H4 (cell line): ENCODE measurements at places on chromosomes 6 and 20.

GRCh38 chr20:16490696-16491095 is 82.6 kb downstream of the KIF16B start:
- no peak for DNase-seq

DNA sequence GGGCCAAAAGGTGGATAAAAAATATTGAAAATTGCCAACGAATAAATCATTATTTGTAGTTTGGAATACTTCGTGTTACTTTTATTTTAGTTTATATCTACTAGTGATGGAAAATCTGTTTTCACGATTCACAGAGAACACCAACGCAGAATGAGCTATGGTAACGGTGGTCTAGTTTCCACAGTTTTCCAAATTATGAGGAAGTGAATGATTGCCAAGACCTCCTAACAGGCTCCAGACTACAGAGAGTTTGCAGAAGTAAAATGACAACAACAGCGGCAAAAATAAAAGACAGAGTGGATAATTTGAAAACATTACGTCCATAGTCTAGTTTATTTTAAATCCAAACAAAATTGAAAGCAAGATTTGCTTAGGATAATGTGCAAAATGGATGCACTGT is 57.0 kb upstream of the AIG1 start:
- DNase-seq, result no peak

DNA sequence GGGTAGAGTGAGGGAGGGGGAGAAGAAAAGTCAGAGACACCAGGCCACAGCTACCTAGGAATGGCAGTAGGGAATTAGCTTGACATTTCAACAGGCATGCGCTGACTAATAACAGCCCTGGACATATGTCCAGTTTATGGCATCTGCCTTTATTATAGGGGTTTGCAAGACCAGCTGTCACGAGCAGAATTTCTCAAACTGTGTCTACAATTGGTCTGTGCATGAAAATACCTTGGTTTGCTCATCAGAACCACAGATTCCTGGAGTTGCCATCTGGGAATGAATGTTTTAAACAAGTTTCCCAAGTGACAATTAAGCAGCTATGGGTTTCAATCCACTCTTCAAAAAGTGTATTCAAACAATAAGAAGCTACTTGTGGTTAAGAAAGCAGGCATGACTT is 110.3 kb upstream of the ENPP5 start:
- DNase-seq, result no peak

GRCh38 chr6:42078386-42078785 is 28.1 kb downstream of the TAF8 start:
- no peak for DNase-seq

GRCh38 chr20:20235681-20236080 is 132.2 kb upstream of the INSM1 start:
- DNase-seq, result no peak

- DNase-seq, result no peak
Measured at GRCh38 chr6:76671751-76672150, 599.3 kb upstream of the IMPG1 start.

DNA sequence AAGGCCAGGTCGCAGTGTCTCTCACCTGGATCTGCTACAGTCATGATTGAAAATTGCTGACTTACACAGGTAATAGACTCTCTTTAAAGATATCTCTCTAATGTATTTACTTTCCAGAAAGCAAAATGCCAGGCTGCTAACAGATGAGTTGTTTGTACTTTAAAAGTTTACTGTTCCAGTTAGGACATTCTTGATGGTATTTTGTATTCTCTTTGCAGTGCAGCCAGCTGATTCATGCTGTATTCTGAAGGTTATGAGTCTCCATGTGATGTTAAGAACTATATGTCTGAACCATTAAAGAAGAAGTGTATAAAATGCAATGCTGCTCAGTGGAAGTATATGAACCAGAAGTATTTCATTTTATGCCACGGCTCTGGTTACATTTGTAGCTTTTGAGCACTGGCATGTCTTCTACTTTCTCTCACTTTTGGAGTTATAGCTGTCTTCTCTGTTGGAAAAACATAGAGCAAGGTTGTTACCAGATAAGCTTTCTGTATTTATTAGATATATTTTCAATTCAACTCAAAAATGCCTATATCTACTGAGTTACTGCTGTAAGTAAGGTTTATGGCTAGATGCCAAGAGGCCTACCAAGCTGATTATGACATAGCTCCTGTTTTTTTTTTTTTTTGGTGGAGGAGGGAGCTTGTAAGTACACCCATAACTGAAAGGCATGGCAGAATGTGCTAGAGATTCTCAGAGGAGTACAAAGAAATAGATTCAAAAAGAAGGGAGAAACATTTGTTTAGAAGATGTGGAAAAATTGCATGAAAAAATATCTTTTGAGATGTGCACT is 130.5 kb upstream of the MAN1A1 start:
- no peak for DNase-seq

GRCh38 chr6:87504441-87504840 is 31.7 kb downstream of the SLC35A1 start:
- no peak for DNase-seq
